ENCODE measurements at places on chromosomes 3 and 15.

GRCh38 chr3:71721651-71722157 lies 3.5 kb downstream of the EIF4E3 start:
- no peak for DNase-seq

DNA sequence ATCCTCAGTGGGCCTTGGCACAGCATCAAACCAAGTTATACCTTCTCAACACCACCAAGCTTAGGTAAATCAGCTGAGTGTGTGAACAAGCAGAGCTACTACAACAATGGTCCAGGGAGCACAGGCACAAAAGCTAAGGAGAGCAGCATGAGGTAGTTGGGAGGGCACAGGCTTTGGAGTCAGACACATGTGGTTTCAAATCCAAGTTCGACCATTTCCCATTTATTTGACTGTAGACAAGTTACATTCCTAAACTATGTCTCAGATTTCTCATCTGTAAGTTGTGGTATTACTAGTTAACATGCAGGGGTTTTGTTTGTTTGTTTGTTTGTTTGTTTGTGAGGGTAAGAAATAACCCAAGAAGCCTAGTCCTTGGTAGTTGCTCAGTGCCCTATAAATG lies 46.9 kb downstream of the MLH1 start:
- no peak for DNase-seq

- no peak for DNase-seq
These were observed 82.1 kb downstream of the SMAD6 start for GRCh38 chr15:66784174-66784573.

- DNase-seq, result no peak
These were observed 710.1 kb upstream of the CBLB start for GRCh38 chr3:106578911-106579310.

DNA sequence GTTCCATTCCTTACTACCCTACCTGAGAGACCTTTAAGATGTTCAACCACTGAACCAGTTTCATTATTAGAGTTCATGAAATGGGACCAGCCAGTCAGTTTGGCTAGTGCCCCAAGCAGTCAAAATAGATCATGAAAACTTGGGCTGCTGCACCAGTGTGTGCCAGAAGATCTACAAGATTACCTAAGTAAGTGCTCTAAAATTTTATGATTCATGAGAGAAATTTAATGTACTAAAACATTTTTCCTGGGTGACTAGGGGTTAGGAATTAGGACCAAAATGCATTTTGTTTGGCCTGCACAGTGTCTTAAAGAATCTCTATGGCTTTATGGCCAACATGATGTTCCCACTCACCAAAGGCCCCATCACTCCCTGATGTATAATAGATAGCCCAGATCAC lies 214.7 kb downstream of the ATP8B4 start:
- DNase-seq, result no peak

- DNase-seq, result peak; percentile 39
These were observed 59.2 kb upstream of the IL12A start for GRCh38 chr3:159929171-159930141.

- DNase-seq, result no peak
These were observed 108.4 kb downstream of the GHSR start for GRCh38 chr3:172339892-172340291.

- no peak for DNase-seq
These were observed 775.1 kb upstream of the CFAP20DC start for GRCh38 chr3:59824876-59825275.

GRCh38 chr15:96146726-96147125 lies 183.8 kb upstream of the NR2F2 start:
- DNase-seq, result no peak

DNA sequence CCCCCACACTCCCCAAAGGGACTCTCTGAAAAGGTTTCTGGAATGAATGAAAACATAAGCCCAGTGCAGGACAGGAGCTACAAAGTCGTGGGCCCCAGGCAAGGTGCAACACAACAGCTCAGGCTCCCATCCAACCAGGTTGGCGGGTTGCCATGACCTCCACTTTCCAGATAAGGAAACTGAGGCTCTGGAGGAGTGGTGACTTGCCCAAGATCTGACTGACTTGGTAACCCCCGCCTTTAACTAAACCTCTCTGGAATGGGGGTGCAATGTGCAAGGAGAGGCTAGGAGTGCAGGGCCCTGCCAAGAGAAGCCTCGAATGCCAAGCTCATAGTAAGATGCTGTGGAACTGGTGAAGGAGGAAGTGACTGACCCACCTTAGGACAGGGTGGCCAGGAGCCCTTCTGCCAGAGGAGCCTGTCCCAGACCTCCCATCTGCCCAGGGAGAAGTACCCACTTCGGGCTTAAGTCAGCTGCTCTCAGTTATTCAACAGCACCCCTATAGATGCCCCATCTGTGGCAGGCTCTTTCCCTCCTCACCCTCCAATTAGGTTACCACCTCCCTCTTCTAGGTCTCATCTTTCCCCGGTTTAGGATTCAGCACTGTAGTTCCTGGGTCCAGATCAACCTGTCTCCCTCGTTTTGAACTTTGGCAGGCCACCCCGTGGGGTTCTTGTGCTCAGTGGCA lies 553 bp upstream of the TNNC1 start:
- DNase-seq, result no peak

DNA sequence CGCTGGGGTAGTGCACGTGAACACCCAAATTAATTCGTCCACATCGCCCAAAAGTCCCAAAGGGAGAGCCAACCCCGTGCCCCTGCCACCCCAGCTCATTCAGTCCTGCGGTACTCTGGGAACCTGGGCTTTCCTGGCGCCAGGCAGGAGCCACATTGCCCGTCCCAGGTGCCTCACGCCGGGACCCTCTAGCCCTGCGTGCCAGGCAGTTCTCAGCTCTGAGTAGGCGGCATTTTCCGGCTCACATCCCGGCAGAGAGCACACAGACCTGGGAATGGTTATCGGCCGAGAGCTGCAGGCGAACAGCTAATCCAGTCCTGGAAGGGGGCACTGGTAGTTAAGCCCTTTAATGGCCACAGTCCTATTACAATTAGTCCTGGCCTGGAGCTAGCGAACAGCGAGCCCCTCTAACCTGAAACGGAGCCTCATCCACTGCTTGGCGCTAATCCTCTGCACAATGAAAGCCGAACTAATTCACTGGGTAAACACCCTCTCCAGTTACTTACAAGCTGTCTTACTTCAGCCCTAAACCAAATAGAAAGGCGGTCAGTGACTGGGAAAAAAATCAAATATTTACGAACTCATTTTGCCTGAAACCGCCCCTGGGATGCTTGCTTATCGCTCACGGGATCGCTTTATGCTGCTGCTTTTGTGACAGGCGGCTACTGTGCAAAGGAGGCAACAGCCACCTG lies 254.6 kb upstream of the SOX14 start:
- no peak for DNase-seq

DNA sequence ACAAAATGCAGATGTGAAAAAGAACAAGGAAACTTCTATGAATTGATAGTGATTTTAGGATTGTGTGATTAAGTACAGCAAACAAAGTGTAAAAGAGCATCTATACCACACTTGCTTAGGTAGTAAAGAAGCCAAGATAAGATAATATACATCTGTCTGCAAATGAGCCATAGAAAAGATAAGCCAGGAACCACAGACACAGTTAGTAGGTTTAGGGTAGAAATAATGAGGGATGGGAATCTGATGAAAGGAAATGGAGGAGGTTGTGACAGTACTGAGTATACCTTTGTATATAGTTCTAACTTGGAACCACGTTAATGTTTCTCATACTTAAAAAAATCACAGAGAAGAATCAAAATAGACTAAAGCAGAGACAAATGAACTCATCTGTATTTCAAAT lies 54.0 kb downstream of the TCF12 start:
- no peak for DNase-seq

- no peak for DNase-seq
These were observed 47.8 kb downstream of the TTC23 start for GRCh38 chr15:99201408-99202175.

DNA sequence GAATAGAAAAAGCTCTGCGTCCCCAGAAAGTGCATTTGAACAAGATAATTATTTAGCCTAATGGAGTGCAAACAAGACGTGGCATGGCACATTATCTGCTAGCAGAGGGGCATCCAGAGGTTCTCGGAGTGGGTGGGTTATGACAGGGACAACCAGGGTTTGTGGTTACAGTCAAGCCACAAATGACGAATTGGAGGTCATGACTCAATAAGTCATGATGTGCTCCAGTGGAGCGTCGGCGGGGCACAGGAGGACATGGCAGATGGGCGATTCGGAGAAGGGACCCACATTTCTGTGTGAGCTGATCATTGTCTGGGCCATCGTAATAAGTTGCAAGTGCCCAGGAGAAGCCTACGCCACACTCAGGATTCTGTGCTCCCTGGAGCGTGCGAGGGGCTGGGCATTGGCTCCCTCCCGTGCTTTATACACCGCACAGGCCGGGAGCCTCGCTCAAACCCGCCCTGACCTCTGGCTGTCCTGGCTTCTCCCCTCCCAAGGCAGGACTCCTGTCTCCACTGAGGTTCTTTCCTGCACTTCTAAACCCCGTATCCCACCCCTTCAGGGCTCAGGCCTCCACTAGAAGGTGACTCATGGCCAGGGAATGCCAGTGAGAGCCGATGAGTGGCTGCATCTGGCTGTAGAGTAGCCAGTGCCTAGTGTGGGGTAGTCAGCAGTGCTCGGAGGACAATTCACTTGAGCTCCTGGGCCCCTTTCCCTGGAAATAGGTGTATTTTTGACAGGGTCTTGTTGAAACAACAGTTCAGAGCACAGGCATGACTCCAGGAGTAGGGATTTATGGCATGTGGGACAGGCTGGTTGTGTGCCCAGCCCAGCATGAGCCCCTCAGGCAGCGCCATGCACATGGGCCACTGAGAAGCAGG lies 67.4 kb downstream of the GRIP2 start:
- peak; percentile 70 for DNase-seq

DNA sequence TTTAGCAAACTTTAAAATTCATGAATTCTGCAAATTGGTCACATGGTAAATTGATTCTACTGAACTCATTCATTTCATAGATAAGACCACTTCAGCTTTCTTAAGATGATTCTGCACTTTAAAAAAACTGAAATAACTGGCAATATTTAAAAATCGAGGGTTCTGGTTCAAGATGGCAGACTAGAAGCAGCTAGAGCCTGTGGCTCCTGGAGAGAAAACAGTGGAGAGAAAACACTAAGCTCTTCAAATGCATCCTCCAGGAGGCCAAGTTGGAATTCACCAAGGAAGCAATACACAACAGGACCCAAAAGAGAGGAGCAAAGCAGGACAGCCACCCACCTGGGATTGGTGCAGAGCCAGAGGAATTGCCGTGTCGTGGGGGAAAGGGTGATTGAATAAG lies 132.1 kb downstream of the SPATA16 start:
- no peak for DNase-seq

- DNase-seq, result peak; percentile 77
These were observed 16.0 kb downstream of the HDAC11 start for GRCh38 chr3:13495921-13496723.

- no peak for DNase-seq
These were observed 54.5 kb upstream of the SAMMSON start for GRCh38 chr3:69944931-69945493.

- no peak for DNase-seq
These were observed 56.7 kb downstream of the P2RY1 start for GRCh38 chr3:152891678-152892077.

GRCh38 chr15:77515613-77516012 lies 94.9 kb downstream of the HMG20A start:
- no peak for DNase-seq

DNA sequence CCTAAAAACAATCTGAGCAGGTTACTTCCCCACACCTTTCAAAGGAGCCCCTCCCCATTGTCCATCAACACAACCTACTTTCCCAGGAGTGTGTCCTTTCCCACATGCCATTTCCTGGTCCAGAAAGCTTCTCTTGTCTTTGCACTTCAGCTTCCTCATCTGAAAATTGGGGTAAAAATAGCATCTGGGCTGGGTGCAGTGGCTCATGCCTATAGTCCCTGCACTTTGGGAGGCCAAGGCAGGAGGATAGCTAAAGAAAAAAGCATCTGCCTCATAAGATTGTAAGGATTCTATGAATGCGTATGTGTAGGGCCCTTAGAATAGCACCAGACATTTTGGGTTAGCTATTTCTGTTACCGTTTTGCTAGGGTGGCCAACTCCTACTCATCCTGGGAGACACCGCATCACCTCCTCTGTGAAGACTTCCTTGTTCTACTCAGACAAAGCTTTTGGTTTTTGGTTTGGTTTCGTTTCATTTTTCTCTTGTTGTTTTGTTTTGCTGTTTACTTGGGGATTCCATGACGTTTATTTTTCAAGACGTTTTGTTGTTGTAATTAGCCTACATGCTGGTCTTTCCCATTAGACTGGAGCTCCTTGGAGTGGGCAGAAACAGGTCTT lies 224.4 kb upstream of the TLE3 start:
- no peak for DNase-seq

DNA sequence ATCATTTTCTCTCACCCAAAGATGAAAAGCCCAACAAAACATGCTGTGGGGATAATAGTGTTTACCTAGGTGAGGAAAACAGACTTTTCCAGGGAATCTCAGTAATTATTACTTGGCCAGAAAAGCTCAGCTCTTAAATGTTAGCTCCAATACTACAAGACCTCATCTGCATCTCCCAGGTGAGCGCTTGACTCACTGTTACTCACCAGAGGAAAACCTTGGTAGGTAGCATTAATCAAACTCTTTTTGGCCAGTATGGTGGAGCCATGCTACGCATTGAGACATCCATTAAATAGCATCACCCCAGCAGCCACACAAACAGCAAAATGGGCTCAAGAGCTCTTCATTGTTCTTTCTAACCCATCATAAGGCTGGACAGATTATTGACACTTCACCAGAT lies 99.0 kb downstream of the TIGIT start:
- no peak for DNase-seq

GRCh38 chr15:52735231-52736089 lies 54.7 kb downstream of the ONECUT1 start:
- peak; percentile 70 for DNase-seq

- DNase-seq, result no peak
These were observed 547.6 kb upstream of the AGTR1 start for GRCh38 chr3:148150141-148150540.

DNA sequence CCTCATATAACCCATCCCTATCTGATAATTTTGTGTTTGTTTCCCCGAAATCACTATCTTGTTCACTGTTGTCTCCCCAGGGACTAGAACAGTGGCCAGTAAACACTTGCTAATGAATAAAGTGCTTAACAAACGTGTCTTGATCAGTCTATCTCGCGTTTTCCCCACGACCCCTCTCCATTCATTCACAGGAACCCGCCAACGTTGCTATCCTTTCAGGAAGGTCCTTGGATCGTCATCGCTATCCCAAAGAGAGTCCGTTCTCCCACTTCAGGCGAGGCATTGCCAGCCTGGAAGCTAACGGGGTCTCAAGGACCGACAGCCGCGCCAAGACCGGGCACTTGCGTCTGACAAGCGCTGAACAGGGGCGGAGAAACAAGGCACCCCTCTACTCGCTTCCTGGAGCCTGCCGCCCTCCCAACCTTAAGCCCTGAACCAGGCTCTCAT lies 344 bp downstream of the LINS1 start:
- no peak for DNase-seq

GRCh38 chr3:14843321-14843720 lies 24.6 kb downstream of the FGD5 start:
- DNase-seq, result no peak

DNA sequence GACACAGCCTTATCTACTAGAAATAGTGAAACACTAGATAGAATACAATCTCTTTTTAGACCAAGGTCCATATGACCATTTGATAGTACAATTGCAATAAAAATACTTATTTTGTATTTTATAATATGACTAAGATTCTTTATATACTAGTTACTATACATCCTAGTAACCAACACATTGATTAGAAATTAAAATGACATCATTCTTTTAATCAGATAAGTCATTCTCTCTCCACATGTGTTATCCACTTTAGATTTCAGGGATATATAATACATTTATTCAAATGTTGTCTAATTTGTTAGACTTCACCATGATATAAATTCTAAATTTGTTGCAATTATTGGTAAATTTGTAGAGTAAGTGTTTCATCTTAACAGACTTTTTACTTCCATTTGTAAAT lies 276.2 kb upstream of the DPH6 start:
- no peak for DNase-seq

- DNase-seq, result no peak
These were observed 1077.0 kb downstream of the ROBO1 start for GRCh38 chr3:78690766-78691165.
